ENCODE measurements at places on chromosomes 6 and 20.

DNA sequence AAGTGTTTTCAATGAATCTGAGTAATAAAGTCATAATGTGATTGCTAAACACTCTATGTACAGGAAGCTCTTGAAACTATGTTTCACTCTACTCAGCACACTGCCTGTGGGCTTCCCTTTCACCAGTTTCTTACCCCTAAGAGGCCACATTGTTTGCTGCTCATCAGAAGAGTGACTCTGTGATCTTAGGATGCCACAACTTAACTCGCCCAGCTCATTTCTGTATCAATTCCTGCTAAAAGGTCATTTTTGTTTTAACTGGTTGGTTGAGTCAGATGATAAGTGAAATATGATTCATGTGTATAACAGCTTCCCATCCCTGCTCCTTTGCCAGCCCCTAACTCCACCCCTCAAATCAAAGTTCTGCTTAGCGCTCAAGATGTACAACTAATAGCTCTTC, 9.8 kb upstream of the NDUFAF4 start:
- no peak for DNase-seq

GRCh38 chr6:114158411-114158810, 184.4 kb downstream of the HS3ST5 start:
- no peak for DNase-seq

- no peak for DNase-seq
Observed at GRCh38 chr6:46377209-46377608, 114.0 kb downstream of the RCAN2 start.

- DNase-seq, result no peak
Observed at GRCh38 chr6:13071550-13072345, 256.6 kb downstream of the TBC1D7 start.

DNA sequence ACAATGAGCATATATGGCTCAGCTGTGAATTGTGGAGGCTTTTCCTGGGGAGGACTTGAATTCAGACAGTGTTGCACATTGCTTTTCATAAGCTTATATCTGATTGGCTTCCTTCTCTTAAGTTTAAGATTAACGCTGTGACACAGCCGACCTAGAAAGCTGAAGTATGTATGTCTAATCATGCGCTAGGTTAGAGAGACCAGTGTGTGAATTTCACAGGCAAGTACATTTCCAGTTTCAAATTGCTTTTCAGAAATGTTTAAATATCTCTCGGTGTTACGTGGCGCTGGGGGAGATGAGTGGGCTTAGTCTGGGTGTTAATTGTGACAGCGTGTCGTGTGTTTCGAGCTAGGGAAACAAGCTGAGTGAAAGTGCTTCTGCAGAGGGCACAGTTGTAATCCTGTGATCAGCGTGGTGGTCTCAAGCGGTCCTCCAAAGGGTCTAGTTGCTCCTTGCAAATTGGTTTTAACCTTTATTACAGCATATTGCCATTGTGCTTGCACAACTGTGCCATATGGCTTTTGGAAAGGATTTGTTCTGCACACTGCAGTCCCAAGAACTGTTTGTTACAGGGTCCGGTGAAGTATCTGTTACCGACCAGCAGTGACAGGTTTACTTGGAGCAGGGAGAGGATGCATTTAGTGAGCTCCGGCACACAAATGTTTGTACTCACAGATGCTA, 166.6 kb downstream of the SASH1 start:
- no peak for DNase-seq

GRCh38 chr6:121849477-121849876, 414.0 kb downstream of the GJA1 start:
- DNase-seq, result no peak

All from esophagus squamous epithelium (tissue), 5 donors.